ENCODE measurements at places on chromosomes 1 and 21.

- DNase-seq, result no peak
These were observed 24.7 kb downstream of the VAMP4 start for GRCh38 chr1:171717062-171717718.

DNA sequence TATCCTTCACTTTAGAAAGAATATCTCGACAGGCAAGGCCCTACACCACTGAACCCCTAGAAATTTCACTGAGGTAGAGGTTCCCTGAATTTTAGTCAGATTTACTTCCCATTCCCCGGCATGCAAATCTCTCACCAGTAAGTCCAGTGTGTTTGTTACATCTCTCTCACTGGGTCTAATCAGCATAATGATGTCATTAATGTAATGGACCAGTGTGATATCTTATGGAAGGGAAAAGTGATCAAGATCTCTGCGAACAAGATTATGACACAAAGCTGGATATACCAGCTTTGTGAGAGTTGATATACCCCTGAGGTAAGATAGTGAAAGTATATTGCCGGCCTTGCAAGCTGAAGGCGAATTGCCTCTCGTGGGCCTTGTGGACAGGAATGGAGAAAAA lies 7.9 kb downstream of the RNU11 start:
- no peak for DNase-seq

GRCh38 chr1:56972976-56973375 lies 7.2 kb upstream of the C8B start:
- no peak for DNase-seq

DNA sequence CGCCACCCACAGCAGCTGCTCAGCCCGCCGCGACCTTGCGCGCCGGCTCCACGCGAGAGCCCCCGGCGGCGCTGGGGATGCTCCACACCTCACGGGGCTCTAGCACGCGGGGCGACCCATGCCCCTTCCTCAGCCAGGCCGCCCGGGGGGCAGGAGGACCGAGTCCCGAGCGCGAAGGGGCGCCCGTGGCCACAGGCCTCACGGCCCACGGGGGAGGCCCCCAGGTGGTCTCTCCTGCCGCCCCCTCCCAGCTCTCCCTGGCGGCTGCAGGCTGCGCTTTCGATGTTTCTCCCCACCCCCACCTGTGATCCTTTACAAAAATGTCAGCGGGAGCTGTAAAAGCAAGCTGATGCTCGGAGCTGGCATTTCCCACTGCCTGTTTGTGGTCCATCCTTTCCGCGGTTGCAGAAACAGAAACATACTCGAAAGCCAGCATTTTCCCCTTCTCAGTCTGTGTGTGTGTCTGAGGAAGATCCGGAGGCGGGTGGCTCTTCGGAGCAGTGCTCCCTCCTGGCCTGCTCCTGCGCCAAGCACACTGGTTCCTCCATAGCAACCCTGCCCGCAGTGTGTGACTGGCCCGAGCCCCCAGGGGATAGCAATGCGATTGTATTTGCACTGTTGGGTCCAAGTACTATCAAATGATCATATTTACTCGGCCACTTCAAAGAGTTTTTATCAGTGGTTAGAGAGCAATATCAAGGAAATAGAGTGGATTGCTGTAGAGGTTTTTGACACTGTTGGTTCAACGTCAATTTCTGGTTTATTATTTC lies 2.1 kb downstream of the KIF26B start:
- no peak for DNase-seq

- DNase-seq, result no peak
These were observed 41.8 kb downstream of the KCNJ6 start for GRCh38 chr21:37874481-37874880.

- peak; percentile 5 for DNase-seq
These were observed 361.5 kb upstream of the ZP4 start for GRCh38 chr1:238252033-238252802.

GRCh38 chr1:10530281-10530740 lies 55.6 kb downstream of the PEX14 start:
- DNase-seq, result no peak

DNA sequence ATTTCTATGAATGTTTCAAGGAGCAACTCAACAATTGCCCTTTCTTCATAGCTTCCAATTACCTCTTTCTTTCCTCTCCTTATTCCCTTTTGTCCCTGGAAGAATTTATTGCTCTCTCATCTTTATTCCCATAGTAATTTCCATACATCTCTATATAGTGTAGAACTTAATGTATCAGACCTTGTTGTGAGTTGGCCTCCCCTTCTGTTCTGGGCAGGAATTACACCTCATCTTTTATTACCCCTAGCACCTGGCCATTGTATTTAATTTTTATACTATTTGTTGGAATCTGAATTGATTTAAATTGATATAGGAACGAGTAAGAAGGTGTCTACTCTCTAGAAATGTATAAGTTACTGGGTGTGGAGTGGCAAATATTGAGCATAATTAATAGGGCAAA lies 114.5 kb downstream of the CACHD1 start:
- DNase-seq, result no peak

DNA sequence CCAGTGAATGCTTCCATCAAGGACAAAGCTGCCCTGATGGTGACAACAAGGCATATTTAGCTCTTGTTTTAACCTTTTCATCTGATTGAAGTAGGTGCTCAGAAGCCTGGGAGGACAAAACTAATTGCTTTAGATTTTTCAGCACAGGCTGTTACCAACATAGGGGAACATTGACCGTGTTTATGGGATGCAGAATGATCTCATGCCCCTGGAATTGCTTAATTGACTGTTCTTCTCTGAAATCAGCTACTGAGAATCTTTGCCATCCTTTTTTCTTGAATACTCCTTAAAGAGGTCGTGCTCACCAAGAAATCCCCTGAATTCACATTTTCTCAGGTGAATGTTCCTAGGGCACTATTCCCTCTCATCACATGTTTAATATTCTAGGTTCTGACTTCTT lies 95.9 kb upstream of the CCDC190 start:
- no peak for DNase-seq

- DNase-seq, result no peak
These were observed 550.6 kb downstream of the MATN1 start for GRCh38 chr1:30172757-30173156.

DNA sequence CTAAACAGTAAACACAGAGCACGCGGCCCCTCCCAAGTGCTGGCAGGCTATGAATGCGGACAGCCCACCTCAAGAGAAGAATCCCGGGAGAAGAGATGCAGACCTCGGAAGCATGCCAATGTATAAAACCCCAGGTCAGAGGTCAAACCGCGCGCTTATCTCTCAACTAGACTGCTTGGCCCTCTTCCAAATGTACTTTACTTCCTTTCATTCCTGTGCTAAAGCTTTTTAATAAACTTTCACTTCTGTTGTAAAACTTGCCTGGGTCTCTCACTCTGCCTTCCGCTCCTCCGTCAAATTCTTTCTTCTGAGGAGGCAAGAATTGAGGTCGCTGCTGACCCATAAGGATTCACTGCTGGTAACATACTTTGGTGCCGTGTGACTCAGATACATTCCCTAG lies 216.0 kb downstream of the S1PR1 start:
- no peak for DNase-seq

GRCh38 chr21:27362249-27362648 lies 395.4 kb upstream of the ADAMTS5 start:
- DNase-seq, result no peak

DNA sequence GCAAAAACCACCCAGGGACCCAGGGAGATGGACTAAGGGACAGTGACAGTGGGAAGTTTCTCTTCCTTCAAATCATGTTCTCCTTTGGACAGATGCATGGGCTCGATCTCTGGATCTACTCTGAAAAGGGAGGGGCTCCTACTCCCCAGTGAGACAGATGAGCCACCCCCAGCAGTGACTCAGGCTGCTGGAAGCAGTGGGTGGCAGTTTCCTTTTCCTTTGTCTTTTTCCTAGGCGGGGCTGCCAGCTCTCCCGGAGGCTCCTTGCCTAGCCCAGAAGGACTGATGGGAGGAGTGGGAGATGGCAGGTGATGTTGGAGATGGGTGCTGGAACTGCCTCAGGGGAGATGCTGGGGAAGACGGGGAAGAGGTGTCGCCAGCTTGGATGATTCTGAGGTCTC lies 41.0 kb upstream of the IGSF21 start:
- no peak for DNase-seq

DNA sequence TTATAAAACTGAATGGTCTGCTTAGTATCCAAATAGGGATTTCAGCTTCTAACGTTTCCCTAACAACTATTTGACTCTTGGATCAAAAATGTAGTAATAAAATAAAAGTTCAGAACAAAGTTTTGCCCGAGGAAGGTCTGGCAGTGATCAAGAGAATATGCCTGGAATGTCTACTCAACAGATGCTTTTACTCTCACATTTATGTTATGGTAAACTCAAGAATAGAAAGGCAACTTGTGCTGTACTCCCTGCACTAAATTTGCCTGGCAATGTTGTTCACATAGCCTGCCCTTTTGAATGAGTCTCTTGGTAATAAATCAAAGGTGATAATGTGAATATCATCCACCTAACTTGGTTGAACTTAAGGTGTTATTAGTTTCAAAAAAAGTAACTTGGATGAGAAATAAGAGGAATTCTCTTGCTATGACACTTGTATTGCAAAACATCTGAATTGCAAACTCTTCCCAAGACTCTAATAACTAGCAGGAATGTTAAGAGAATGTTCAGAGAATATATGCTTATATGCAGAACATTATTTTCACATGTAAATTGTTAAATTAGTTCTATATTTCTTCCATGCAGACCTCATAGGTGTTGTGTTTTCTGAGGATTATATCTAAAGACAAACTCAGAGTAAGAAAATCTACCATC lies 215.8 kb downstream of the COL24A1 start:
- DNase-seq, result no peak

GRCh38 chr1:26327956-26328362 lies 10.2 kb downstream of the CD52 start:
- DNase-seq, result no peak

DNA sequence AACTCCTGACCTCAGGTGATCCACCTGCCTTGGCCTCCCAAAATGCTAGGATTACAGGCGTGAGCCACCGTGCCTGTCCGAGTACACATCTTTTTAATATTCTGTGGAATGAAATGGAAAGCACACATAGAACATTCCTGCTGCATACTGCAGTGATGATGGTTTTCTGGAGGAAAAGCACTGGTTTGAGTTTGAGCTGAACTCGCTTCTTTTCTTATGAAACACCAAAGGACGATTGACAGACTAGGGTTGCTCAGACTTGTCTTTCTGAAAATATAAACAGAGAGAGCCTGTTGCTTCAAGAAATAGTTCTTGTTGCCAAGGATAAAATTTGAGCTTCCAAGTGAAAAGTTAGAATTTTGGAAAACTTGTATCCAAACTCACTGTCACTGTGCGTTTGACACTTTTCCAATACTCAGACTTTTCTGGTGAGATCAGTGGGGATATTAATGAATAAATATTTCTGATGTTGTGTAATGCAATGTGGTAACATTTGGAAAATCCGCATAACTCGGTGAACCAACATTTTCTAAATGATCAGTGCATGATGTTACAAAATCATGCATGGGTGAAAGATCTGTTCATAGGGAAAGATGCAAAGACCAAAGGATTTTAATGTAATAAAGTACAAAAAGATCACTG lies 15.0 kb upstream of the ERMAP start:
- no peak for DNase-seq

GRCh38 chr1:115327270-115327669 lies 10.8 kb downstream of the NGF start:
- DNase-seq, result no peak

GRCh38 chr1:4084896-4085295 lies 184.8 kb upstream of the C1orf174 start:
- no peak for DNase-seq

GRCh38 chr1:14603645-14604044 lies 5.2 kb downstream of the KAZN start:
- DNase-seq, result no peak

DNA sequence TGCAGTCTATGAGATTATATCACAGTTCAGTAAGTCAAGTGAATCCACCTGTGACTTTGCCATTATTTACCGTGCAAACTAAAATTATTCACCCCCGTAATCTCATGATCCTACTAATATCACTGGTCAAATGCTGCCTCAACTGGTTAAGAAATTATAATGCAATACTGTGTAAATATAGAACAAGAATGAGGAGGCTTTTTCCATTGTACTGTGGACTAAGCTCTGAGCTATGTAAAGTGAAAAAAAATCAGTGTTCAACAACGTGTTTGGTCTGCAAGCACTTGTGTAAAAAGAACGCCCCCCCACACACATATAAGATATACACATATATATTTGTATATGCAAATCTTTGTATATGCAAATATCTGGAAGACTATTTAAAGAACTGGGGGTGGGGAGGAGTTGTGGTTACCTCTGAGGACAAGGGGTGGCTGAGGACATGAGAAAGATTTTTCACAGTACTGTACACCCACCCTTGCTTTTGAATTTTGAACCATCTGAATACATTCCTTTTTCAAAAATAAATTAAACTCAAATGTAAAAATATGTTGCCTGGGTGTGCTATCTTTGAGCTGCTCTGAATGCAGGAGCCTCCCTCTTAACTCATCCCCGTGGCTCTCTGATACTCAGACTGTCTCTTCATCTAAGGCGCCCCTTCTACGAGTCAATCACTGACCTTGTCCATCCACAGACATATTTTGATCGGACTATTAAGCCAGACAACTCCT lies 57.0 kb downstream of the PTP4A2 start:
- DNase-seq, result no peak

- DNase-seq, result no peak
These were observed 8.9 kb downstream of the PGBD2 start for GRCh38 chr1:248914796-248915381.

DNA sequence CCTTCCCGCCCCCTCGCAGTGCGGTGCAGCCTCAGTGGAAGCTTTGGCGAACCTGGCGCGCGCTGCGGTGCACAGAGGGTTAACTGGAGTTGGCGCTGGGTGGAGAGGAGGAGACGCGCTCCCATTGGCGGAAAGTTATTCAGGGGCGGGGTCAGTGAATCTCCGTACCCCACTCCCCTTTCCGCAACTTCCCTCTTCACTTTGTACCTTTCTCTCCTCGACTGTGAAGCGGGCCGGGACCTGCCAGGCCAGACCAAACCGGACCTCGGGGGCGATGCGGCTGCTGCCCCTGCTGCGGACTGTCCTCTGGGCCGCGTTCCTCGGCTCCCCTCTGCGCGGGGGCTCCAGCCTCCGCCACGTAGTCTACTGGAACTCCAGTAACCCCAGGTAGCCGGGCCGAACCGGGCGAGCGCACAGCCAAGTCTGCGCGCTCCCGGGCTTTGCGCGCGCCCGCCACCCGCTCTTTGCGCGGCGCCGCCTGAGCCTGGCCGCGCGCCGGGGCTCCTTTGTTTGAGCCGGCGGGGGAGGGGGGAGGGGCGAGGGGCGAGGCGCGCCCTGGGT lies at the start of gene EFNA4:
EFNA4 (plus strand) TSS at position 191 of the 561 bp plus-strand sequence; CDS start at position 275, 84 bp downstream.
- DNase-seq, result peak; percentile 74

GRCh38 chr1:150813028-150813707 lies 5.1 kb upstream of the CTSK start:
- DNase-seq, result no peak

DNA sequence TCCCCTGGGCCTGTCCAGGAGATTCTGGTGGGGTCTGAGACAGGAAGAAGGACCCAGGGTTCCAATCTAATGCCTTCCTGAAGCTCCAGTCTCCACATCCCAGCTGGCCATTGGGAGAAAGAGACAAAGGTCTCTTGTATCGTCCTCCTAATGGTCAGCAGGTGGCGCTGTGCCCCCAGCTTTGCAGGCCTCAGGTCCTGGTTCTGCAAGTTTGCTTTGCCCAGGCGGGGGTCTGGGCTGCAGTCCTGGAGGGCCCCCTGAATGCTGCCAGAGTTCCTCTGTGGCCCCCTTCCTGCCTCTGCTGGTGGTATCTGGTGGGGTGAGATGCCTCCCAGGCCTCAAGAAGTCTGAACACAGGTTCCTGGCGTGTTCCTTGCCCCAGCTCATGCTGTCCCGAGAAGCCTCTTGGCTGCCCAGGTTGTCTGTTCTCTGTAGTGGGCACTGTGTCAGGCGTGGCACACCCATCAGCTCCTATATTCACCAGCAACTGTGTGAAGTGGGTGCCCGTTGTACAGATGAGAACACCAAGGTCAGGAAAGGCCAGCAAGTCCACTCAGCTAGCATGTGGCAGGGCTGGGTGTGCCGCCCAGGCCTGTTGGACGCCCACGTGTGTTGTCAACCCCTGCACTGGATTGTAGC lies 33.8 kb upstream of the CSF3R start:
- peak; percentile 11 for DNase-seq

All from KG1 (cell line).